ENCODE measurements at places on chromosomes 3 and 15. TPM values are rescaled to one million over a fixed set of nuclear protein-coding genes. Genes with fewer than 3 reads are reported as not detected.

GRCh38 chr3:84946240-84946639 lies 12.5 kb upstream of the CADM2 start:
- peak; percentile 8 for DNase-seq

- no peak for DNase-seq
Measured at GRCh38 chr3:139529662-139530061, 9.9 kb downstream of the RBP1 start.

- no peak for DNase-seq
Measured at GRCh38 chr3:6807967-6808588, 52.8 kb upstream of the GRM7 start.

DNA sequence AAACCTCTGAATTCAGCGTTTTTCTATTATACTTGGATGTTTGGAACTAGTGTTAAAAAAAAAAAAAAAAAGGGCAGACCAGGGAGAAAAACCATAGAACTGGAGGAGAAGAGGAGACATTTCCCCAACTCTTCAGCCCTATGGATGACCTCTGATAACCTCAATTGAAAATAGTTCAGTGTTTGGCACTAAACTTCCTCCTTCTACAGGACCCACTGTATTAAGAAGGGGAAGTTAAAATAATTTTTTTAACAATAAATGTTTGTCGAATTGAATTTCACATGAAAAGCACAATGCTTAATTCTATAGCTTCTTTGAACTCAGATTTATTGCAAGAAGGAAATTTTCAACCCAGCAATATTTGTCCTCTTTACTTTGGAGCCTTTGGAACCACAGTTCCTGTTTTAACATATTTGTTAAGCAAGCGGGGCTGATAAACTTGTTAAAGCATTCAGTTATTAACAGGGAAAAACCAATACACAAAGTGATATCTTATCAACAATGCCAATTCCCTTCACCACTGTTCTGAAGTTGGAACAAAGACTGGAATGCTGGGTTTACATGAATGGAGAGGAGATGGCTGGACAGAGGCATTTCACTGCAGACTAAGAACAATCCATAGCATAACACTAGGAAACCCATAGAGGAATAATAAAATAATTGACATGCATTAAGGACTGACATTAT lies 3.1 kb upstream of the A4GNT start:
- no peak for DNase-seq

GRCh38 chr3:182509844-182510460 lies 283.4 kb upstream of the ATP11B start:
- no peak for DNase-seq

GRCh38 chr15:68450192-68450591 lies 18.2 kb upstream of the ITGA11 start:
- DNase-seq: no peak

GRCh38 chr3:66598168-66598567 lies 97.3 kb upstream of the LRIG1 start:
- DNase-seq: no peak

- no peak for DNase-seq
Measured at GRCh38 chr3:112965656-112966055, 9.2 kb downstream of the CD200R1 start.

GRCh38 chr15:41160639-41161315 lies 44.7 kb upstream of the INO80 start:
- no peak for DNase-seq

- no peak for DNase-seq
Measured at GRCh38 chr3:172094621-172095557, 55.5 kb downstream of the FNDC3B start.

DNA sequence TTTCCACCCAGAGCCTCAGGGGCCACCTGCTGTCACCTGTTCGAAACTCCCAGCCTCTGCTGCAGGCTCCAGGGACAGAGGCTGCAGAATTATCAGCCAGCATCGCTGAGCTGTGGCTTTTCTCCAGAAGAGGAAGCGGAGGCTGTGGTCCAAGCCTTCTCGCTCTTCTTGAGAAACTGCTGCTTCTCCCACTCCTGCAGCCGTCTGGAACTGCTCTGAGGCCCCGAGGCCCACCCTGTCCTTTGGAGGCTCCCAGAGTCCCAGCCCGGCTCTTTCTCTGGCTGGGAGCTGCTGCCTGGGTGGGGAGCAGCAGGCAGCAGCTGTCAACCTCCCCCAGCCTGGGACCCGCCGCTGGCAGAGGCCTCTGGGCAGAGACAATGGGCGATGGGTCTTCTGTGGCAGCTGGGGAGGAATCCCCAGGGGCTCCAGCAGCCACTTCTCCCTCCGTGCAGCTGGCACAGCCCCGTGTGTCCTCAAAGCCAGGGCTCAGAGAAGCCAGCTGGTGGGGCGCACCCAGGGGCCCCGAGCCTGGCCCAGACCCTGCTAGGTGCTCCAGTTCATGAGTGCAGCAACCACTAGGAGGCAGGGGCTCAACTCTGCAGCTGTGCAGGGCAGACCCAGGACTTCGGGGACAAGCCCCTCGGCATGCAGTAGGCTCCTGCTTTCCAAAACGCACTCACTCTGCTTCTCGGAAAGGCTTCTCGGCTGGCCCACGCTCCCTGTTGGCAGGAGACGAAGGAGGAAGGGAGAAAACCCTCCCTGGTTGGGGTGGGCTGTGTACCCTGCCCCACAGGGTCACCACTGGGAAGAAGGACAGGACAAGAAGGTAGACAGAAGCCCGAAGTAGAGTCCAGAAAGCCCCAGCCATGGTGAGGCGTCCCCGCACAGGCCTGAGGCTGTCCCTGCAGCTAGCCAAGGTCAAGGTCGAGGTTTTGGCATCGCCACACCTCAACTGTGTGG lies 49.9 kb upstream of the FURIN start:
- no peak for DNase-seq

GRCh38 chr3:29319262-29319661 lies 38.4 kb downstream of the RBMS3 start:
- DNase-seq: no peak

DNA sequence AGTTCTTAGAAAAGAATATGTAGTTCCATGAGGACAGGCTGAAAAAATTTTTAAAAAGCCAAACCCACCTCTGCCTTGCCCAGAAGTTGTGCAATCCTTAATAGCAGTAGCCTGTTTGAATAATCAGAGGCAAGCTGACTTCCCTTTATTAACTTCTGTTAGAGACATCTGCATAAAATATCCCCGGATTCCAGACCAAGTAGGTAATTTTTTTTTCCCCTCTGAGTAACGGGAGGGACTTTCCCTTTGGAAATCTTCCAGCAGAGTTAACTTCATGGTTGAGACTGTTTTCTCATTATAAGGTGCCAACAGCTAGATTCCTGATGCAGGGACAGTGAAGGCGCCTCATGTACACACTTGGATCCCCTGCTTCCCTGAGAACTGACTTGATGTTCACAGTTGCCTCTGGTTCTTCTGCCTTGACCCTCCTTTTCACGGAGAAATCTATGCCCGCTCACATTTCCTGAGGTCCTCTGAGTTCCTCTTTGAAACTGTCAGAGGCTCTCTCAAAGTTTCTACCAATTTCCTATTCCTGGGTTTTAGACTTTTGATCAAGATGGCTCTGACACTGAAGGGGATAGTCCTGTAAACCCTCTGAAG lies 227.6 kb upstream of the BHLHE40 start:
- DNase-seq: no peak

- no peak for DNase-seq
Measured at GRCh38 chr15:40306371-40306770, 1.4 kb downstream of the PLCB2 start.

GRCh38 chr15:65529762-65530317 lies 423 bp upstream of the HACD3 start:
- DNase-seq: no peak

DNA sequence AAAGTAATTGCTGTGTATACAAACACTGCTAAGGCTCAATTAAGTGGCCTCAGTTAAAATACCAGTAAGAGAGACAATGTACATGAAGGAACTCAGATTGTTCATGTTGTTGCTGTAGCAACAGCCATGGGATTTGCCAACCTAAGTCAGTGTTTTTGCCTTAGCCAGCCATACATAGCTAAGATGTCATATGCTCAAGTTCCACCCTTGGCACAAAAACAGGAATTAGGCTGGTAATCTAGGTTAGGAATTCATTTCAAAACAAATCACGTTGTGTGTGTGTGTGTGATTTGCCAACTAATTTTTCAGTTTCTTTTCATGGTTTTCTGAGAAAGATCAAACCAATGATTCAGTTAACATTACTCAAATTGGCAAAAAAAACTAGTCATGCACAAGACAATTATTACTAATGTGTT lies 143.7 kb upstream of the KCNMB2 start:
- DNase-seq: no peak

DNA sequence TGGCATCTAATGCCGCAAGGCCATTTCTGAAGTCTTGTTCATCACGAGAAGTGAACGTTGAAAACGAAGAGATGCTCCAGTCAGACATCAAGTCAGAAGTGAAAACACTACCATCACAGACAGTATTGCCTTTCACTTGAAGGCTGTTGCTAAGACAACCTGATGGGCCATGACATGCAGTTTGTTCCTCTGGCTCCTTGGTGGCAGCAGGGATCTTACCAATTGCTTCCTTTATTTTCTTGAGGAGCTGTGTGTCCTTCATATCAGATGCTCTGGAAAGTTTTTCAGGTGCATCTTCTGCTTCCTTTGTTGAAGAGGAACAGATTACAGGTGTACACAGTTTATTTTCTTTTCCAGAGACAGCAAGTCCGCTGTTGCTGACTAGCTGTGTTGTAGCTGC lies 30.7 kb upstream of the MYLK start:
- DNase-seq: no peak

GRCh38 chr15:55434989-55435825 lies 26.9 kb downstream of the PIERCE2 start:
- DNase-seq: peak; percentile 11

GRCh38 chr3:64291956-64292355 lies 66.7 kb upstream of the PRICKLE2 start:
- no peak for DNase-seq

- no peak for DNase-seq
Measured at GRCh38 chr15:86850939-86851338, 771.3 kb downstream of the AGBL1 start.

DNA sequence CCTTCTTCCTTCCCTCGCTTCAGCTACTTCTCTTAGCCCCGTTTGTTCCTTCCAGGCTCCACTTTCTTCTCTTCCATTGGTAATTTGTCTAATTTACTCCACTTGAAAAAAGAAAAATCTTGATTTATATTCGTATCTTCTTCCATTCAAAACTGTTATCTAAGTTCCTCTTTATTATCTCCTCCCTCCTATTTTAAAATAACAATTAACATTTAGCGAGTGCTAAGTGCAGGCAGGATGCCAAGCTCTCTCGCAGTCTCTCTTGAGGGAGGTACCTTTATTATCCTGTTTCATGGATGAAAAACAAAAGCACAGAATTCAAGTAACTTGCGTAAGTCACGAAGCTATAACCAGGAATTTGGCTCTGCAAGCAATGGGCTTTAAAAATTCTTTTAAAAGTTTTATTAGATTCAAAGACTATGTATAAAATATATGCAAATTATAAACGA lies 418.9 kb upstream of the NAALADL2 start:
- peak; percentile 3 for DNase-seq

DNA sequence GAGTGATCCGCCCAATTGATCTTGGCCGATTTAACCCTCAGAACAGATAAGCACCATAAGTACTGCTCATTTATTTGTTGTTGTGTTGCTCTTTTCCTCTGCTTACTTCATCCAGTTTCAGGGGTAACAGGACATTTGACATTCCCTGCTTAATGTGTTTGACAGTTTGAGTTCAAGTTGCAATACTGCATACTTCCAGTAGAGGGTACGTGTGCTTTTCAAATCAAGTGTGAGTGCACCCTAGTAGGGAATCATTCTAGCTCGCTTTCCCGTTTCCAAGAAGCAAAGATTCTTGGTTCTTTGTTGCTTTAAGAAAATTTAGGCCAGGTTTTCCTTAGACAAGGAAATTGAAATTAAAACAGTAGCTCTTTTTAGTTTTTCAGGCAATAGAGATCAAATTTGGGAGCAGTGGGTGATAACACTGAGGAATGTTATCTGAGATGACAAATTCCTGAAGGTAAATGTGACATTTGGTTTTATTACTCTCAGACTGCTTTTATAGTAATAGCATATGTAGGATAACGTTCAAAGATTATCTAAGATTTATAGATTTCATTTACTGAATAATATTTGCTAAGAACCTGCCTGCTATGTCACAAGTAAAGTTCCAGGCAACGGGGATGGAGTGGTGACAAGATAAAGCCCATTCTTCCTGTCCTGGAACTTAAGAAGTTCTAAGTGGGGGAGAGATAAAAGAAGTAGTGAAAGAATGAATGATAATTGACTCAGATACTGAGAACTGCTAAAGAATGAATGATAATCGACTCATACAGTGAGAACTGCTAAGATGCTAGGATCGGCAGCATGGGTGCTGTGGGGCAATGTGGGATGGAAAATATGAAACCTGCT lies 73.3 kb downstream of the SYNPR start:
- peak; percentile 11 for DNase-seq

- no peak for DNase-seq
Measured at GRCh38 chr3:61452535-61453090, 108.8 kb upstream of the PTPRG start.

DNA sequence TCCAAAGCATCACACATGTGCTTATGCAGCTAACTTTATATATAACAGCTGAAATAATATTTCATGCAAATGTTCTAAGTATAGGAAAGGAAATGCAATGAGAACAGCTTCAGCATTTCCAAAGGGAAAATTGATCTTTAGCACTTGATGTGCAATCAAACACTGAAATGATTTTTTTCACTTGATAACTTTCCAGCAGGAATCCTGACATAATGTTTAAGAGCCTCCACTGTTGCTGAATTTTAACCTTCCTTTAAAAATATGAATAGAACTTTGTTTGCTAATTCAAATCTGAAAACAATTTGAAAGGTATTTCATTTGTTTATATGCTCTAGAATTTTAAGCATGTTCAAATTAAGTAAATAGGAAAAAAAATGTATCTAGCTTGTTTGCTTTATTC lies 96.9 kb upstream of the STRIT1 start:
- DNase-seq: no peak

SAXO2 gene
- total RNA-seq: 2.0 TPM

GRIP2 gene
- 6.6 TPM for total RNA-seq

POLR2H gene
- total RNA-seq: 56.1 TPM

DNAJB11 gene
- 71.2 TPM for total RNA-seq

HTR3E gene
- not detected for total RNA-seq

TMF1 gene
- total RNA-seq: 18.1 TPM

CCDC51 gene
- 11.8 TPM for total RNA-seq

UPK1B gene
- not detected for total RNA-seq
